ENCODE measurements at places on chromosomes 4 and X. TPM values are rescaled to one million over a fixed set of nuclear protein-coding genes. Genes with fewer than 3 reads are reported as not detected.

SLC9A6 gene
- 15.9 TPM for total RNA-seq

TEX13A gene
- total RNA-seq: not detected

SNCA gene
- 109 TPM for total RNA-seq

TLR1 gene
- 12.6 TPM for total RNA-seq

CSAG1 gene
- not detected for total RNA-seq

CT45A1 gene
- not detected for total RNA-seq

H2BW2 gene
- not detected for total RNA-seq

FHIP1A gene
- total RNA-seq: 30.6 TPM

ENAM gene
- total RNA-seq: 0.69 TPM

PCSK1N gene
- total RNA-seq: 0.30 TPM

CFAP47 gene
- 0.10 TPM for total RNA-seq

TLL1 gene
- total RNA-seq: 5.8 TPM

Data from skin of body (tissue), 3 donors.